Fibroblast of skin of abdomen (primary cell): ENCODE measurements at places on chromosomes 2 and 18.
A peak's percentile ranks its signal among the peaks of the same experiment; 100 is the strongest.

DNA sequence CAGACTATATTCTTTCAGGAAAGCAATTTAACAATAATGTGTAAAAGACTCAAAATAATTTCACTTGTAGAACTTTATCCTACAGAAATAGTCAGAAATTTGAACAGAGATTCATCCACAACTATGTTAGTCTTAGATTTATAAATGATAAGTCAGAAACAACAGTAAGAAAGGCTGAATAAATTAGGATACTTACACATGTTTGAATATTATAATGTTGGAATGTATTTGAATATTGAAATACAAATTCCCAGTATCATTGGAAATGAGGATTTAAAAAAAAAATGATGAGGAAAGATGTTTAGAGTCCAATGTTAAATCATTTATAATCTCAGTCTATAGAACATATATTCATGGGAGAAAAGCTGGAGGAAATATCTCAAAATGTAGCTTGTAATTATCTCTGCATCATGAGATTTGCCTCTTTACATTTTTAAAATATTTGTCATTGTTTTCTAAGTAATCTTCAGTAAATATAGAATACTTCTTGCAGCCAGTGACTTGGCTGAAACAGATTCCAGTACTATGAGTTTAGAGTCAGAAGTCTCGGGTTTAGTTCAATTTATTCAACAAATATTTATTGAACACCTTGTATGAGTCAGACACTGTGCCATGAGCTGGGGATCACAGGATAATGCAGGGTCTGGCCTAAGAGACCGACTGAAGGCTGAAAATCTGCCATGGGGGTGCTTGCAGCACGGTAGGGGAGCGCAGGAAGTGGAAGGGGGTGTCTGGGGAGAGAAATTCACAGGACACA lies 32.3 kb downstream of the CXCR4 start:
- no peak for DNase-seq

DNA sequence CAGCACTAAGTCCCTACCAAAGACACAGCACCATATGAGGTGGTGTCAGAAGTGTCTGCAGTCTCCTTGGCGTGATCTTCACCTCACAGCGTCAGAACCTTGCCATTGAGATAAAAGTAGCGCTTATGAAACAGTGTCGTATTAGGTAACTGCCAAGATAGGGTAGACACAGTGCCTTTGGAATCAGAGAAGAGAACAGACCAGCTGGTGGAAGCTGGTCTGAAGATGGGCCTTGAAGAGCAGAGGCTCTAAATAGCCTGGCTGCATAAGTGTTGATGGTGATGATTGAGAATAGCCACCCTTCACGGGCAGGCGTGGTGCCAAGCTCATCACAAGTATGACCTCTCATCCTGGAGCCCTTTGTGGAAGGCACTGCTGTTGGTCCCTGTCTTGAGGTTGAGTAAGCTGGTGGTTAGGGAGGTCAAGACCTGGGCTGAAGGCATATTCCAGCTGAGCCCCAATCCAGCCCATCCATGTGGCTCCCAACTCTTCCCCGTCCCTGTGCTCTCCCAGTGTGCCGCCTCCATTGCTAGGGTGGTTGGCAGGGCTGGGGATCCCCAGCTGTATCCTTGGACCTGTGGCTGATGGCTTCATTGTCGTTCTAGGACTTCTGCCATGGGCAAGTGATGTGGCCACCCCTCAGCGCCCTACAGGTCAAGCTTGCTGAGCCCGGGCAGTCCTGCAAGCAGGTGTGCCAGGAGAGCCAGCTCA lies 187.4 kb downstream of the MGAT5 start:
- DNase-seq = no peak

- DNase-seq = peak; percentile 81
Measured at GRCh38 chr2:19358242-19359020, at the start of gene OSR1. Gene OSR1, minus strand, starts transcription at chr2:19358623. Its CDS starts 4,818 bp downstream, at chr2:19353805.

DNA sequence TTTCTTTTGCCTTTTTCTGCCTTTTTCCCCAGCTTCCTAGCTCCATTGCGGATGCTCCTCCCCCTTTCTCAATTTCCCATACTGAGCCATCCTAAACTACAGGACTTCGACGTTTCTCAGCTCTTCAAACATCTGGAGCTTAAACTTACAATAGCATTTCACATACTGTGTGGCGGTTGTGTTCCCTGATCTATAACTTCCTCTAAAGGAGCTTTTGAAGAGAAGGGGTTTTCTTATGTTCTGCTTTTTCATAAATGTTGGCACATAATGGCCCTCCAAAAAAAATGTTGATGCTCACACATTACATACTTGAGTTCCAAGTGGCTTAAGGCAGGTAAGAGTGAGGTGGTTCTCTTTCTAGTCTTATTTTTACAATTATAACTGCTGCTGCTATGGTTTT lies 87.4 kb downstream of the RNF144A start:
- DNase-seq = no peak

DNA sequence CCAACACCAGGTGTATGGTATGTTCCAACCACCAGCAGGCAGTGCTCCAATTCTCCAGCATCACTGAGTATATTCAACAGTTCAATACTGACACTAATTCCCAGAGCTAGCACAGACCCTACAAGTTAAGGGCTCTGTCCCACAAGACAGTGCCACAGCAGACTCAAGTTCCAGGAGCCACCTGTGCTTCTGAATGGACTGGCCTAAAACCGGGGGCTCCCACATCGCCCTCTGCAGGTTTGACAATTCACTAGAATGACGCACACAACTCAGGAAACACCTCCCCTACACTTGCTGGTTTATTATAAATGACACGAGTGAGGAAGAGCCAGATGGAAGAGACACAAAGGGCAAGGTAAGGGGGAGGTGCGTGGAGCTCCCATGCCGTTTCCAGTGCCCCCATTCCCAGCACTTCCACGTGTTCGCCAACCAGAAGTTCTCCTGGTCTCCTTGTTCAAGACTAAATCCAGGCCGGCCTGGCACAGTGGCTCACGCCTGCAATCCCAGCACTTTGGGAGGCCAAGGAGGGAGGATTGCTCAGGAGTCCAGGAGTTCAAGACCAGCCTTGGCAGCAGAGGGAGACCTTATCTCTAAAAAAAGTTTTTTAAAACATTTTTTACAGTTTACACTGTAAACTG lies 12.2 kb upstream of the ATP6V1B1 start:
- DNase-seq = no peak
